ENCODE measurements at places on chromosomes 5 and 9.
A peak's percentile ranks its signal among the peaks of the same experiment; 100 is the strongest.

- DNase-seq: no peak
Measured at GRCh38 chr5:169626779-169627178, 10.3 kb upstream of the DOCK2 start.

DNA sequence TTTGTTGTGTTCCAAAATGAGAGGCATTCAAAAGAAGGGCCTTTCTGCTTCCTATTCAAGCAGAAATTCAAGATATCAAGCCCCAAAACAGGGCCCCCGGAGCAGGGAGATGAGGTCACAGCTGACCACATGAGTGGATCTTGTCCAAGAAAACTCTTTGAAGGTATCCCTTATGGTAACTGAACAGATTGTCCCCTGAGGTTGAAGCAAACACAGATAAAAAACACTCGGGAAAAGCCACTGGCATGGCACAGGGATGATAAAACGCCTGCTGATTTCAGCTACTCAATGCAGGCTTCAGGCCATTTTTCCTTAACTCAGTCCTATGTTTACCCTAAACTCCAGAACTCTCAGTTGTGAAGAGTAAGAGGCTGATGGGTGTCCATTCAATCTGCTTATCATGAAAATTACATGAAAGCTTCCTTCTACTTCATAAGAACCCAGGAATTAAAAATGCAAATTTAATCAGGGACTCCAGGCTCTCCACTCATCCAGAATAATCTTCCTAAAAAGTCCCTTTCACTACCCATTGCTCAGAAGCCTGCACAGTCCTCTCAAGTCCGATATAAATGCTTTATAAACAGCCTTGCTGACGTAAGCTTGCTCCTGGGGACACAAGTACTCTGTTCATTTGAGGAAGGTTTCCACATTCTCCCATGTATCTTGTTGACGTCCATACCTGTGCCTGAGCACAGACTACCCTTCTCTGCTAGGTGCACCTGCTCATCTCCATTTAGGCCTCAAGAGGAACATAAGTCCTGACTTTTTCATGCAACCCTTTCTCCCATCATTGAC is 35.9 kb upstream of the SLC1A3 start:
- peak; percentile 31 for DNase-seq

DNA sequence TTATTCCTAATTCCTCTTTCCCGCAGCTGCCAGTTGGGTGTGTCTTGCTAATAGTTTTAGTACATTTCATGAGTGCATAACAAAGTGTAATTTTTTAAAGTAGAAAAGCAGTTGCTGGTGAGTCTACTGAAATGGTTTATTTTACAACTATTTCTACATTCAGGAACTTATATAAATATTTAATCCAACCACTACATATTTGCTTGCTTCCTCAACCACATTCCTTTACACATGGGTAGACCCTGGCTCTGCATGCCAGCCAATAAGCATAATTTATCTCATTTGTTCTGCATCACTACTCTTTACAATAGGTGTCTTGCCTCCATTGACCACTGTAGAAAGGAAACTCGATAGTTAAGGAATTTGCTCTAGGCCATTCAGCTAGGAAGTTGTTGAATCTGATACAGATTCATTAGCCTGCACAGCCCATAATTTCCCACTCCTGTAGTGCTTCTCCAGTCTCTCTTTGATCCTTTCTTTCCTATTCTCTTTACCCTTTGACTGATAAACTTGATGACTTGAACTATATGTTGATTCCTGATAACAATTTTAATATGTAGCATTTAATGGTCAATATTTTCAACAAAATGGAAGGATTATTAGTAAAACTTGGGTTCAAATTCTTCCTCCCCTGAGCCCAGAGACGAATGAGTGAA is 342.5 kb upstream of the ACTBL2 start:
- DNase-seq: no peak

DNA sequence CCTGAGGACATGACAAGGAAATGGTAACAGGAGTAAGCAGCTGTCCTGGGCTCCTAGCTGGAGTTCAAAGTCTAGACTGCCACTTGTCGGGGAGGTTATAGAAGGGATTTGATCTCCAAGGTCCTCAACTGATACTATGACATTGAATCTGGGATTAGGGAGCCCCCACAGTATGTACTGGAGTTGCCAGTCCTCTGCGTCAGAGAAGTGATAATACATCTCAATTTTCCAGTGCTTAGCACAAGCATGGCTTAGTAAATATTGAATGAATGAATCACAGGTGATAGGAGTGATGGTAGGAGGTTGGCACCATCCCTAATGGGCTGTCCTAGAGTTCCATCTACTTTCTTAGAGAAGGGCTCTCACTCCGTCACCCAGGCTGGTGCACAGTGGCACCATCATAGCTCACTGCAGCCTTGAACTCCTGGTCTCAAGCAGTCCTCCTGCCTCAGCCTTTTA is 6.2 kb upstream of the TPM2 start:
- no peak for DNase-seq

DNA sequence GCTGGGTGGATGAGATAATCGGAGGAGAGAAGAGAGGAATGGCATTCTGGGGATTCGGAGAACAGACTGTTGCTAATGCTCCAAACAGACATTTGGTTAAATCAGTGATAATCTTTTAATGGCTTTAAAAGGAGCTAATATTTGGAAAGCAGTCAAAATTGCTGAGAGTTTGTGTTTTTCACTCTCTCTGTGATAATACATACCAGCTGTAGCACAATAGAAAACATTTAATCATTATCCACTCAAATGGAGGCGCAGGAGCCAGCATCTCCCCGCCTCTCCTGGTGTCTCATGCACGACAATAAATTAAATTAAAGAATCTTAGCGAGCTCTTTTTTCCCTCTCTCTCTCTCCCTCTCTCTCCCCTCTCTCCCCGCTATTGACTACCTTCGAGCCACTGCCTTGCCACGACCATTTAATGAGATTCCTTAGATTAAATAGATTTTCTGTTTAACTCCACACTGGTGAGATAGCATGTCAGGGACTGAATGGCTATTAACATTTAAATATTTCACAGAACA is 268.6 kb upstream of the MVB12B start:
- DNase-seq: no peak
